NCI-H1092 (cell line): ENCODE measurements at places on chromosomes 3 and 15.
A peak's percentile ranks its signal among the peaks of the same experiment; 100 is the strongest.

GRCh38 chr15:82714016-82714415, 4.3 kb upstream of the AP3B2 start:
- DNase-seq: no peak

DNA sequence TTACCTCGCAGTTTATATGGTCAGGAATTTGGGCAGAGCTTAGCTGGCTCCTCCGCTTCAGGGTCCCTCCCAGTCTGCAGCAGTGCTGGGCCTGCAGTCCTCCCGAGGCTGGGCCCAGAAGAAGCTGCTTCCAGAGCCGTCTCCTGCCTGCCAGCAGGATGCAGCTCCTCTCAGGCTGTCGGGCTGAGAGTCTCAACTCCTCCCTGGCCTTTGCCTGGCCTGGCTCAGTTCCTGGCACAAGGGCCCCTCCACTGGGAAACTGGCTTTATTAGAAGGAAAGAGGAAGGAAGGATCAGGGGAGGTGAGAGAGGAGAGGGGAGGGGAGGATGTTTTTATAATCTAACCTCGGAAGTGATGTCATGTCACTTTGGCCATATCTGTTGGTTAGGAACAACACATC, 72.8 kb downstream of the GABRG3 start:
- no peak for DNase-seq

DNA sequence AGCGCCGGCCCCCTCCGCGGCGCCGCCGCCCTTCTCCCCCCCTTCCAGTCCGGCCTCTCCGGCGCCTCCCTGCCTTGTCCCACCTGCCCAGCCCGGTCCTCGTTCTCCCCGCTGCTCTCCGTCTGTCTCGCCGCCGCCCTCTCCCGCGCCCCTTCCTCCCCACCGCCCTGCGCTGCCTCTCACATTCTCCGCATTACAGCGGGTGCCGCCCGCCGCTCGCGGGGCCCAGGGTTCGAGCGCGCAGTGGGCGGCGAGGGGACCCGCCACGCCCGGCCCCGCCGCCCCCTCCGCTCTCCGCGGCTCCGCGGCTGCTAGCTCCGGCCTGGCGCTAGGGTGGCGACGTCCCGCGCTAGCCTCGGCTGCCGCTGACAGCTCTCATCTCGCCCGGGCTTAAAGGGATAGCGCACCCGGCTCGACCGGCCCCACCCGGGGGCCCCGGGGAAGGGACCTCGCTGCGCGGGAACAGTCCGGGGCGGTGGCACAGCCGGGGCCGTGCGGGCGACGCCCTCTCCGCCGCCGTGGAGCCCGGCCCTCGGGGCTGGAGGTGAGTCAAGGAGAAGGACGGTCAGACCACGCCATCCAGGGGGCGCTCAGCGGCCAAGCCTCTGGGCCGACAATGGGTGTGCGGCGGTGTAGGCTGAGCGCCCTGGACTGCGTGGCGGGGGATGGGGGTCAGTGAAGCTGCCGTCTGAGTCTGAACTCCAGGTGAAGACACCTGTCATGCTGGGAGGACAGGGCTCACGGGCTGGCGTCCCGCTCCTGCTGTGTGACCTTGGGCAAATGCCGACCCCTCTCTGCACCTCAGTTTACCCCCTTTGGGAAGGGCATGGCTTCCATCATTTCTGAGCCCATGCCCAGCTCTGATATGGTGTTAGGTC, 187.4 kb upstream of the LINGO1 start:
- peak; percentile 48 for DNase-seq

DNA sequence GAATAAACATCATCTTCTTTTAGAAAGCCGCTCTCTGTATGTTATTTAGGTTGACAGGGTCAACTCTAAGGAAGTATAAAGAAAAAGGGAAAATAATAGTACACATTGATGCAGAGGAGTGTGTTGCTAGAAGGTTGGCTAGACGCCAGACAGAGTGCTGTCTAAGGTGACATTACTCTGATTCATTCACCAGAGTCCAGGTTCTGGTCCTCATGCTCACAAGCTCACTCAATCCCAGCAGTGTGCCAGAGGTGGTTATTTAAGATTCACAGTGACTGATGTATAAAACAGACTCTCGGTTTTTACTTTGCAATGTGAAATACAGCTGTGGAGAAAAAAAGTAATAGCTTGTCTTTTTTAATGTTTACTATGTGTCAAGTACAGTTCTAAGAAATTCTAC, 1.7 kb downstream of the CFAP44 start:
- DNase-seq: no peak

DNA sequence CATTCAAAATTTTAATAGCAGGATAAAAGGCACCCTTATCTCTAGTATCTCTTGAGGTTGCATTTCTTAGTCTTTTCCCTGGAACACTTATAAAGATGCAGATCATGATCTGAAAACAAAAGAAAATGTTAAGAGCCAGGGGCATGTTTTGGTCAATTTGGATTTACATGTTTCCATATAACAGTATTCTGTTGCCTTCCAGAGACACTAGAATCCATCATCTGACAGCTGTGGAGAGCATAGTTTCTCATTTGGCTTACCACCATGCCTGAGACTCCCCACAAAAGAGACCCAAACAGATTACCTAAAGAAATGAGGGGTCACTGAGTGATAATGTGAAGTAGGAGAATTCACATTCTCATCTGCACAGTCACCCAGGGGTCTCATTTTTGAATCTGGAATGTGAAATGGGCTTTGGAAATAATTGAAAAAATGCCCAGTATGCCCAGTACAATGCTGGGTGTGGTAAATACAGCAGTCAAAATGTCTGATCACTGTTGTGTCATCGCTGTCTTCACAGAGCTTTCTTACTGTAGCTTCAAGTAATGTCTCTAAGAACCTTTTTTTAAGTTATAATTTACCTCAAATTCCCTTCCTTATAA, 79.9 kb upstream of the ZBTB20 start:
- no peak for DNase-seq

DNA sequence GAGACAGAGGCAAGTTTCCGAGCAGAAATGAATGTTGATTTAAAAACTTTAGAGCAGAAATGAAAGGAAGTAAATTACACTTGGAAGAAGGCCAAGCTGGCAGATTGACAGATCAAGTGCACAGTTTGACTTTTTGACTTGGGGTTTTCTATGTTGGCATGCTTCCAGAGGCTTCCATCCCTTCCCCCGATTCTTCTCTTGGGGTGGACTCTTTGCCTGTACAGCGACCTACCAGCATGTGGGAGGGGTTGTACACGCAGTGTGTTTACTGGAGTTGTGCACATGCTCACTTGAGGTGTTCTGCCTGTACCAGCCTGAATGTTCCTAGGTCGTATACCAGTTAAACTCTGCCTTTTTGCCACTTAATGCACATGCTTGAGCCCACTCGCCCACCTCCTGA, 701.5 kb upstream of the GBE1 start:
- DNase-seq: no peak

- DNase-seq: no peak
These were observed 48.5 kb downstream of the MED12L start for GRCh38 chr3:151133917-151134450.

DNA sequence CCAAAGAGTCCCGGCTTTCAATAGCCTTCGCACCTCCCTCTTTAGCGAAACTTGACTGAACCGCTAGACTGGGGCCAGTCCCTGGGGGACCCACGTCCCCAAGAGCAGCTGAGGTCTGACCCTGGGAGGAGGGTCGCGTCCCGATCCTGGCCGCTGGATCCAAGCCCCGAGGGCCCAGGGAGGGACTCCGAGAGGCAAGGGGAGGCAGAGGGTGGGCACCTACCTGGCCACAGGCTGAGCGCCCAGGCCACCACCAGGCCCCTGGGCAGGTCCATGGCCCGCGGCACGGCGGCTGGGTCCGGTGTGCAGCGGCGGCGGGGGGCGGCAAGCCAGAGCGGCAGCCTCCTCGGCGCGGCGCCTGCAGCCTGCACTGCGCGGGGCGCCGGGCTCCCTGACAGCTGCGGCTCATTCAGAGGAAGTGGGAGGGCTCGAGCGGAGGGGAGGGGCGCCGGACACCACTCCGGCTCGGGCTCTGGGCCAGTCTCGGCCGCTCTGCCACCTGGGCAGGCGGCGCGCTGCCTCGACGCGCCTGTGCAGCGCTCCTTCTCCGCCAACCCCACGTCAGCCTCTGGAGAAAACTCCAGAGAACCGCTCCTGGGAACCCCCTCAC, at the start of gene ITGA11:
TSS of gene ITGA11 (minus strand) at position 372 of the 610 bp plus-strand sequence. CDS start at position 275, 97 bp downstream.
- peak; percentile 39 for DNase-seq

- DNase-seq: peak; percentile 53
These were observed at the start of gene CEMIP for GRCh38 chr15:80778964-80779657. Gene CEMIP (plus strand): TSS chr15:80779370. CDS start chr15:80873880, 94,510 bp downstream.

DNA sequence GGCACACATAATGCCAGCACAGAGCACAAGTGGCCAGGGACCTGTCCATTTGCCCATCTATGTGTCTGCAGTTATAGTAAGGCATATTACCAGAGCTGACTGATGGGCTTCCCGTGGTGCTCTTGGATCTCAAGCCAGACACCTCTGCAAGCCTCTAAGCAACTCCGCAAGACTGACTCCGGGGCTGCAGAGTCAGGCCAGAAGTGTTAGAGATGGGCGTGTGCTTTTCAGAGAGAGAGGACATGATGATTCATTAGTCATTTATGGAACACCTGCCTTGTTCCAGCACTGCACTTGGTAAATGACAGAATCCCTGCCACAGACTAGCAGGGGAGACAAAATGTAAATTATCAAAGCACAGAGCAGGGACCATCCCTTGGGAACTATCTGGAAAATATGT, 559.0 kb downstream of the PDCD6IP start:
- no peak for DNase-seq

GRCh38 chr15:50906954-50907600, 1.4 kb upstream of the AP4E1 start:
- no peak for DNase-seq

GRCh38 chr3:67461667-67462142, 192.7 kb downstream of the SUCLG2 start:
- DNase-seq: no peak

- no peak for DNase-seq
These were observed 34.5 kb downstream of the NPTN start for GRCh38 chr15:73598530-73599160.

GRCh38 chr15:95353512-95353911, 977.0 kb upstream of the NR2F2 start:
- DNase-seq: no peak

GRCh38 chr15:58147171-58147611, 9.0 kb downstream of the AQP9 start:
- no peak for DNase-seq

DNA sequence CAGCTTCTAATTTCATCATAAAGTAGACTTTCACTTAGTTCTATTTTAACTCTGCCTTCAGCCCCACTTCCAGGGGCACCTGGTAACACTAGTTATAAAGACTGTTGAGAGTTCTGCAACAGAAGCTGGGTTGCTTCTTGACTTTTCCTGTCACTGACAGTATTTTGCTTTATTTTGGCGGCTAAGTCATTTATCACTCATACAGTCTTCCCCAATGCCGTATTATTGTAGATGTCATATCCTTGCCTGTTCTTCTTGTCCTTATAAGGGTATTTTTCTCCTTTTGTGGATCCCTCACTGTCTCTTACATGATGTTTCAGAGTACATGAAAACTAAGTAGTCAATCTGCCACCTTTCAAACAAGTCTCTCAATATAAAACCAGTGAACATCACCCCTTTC, 369.0 kb upstream of the PPP2R3A start:
- DNase-seq: no peak

DNA sequence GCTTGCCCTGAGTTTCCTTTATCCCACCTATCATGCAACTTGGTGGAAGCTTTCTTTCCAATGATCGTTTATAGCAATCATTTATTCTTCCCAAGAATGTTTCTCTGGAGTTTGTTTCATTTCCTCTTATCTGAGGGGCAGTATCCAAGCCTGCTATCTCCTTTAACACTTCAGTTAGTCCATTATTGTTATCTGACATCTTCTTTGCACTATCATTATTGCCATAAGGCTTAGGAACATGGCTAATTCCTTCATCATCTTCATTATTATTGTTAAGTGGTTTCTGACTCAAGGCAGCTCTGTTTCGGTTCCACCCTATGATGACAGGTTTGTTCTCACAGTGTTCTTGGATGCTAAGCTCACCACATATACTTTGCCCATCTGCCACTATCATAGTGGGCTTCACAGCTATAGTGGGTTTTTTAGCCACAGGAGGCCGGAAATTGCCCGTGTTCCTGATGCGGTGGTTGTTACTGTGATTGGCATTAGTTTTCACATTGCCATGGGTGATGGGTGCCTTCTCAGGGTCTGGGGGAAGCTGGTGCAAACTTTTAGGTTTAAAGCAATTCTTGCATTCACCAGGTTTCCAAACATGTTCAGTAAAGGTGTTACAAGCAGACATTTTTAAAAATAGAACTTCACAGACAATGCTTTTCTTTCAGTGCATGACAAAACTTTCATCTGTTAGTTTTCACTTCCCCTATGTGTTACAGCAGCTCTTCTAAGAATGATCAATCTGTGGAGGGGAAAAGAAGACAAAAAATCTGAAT, 110.6 kb upstream of the TSPAN3 start:
- no peak for DNase-seq

- DNase-seq: no peak
These were observed 216.1 kb downstream of the SV2B start for GRCh38 chr15:91316126-91316525.

DNA sequence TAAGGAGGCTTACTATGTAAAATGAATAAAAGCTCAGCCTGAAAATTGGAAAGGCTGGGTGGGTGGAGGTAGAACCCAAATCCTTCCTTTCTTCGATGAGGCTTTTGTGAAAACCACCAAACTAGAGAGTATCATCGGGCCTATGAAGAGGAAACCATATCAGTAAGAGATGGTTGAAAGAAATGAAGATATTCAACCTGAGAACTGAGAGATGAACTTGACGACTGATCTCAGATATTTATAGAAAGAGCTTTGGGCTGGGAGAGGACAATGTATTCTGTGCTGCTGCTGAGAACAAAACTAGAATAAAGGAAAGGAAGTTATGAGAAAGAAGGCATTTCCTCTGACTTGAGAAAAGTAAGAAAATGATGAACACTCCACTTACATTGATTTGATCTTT, 236.6 kb downstream of the KCNH8 start:
- DNase-seq: no peak

- no peak for DNase-seq
These were observed 79.6 kb downstream of the CGNL1 start for GRCh38 chr15:57455929-57456328.

DNA sequence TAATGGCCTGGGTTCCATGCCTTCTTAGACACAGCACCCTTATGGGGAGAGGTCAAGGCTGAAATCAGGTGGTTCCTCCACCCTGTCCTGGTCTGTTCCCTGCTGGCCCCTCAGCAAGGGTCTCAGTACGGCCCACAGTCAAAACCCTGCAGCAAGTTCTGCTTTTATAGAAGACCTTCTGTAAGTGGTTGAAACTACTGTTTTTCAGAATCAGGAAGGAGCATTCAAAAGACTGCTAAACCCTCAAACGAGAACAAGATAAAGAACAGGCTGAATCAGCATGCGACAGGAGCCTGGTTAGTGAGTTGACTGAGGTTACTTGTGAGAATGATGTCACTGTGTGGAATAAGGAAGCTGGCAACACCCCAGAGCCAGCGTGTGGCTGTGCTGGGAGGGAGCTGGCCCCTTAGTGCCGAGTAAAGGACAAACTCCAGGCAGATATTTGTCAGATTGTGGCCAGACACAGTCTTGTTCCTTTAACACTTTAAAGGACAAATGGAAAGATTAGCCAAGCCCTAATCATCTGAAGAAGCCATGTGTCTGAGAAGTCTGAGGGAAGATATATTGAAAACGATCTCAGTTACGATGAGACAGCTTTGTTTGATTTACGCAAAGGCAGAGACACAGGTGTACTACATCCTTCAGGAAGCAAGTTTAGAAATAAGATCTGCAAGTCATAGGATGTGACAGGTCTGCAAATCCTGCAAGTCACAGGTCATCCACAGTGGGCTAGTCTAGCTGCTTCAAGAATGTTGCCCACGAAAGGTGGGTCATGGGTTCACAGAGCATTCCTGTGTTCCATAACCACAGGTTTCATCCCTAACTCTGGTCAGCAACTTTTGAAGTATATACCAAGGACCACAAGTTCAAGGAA, 54.0 kb downstream of the B3GNT5 start:
- DNase-seq: no peak
